ENCODE measurements at places on chromosomes 12 and 14. TPM values are rescaled to one million over a fixed set of nuclear protein-coding genes. Genes with fewer than 3 reads are reported as not detected.

- DNase-seq = peak; percentile 73
Observed at GRCh38 chr12:53495903-53496751, 3.1 kb downstream of the MAP3K12 start.

GRCh38 chr12:62258941-62259630 is 1.1 kb upstream of the USP15 start:
- DNase-seq = no peak

DNA sequence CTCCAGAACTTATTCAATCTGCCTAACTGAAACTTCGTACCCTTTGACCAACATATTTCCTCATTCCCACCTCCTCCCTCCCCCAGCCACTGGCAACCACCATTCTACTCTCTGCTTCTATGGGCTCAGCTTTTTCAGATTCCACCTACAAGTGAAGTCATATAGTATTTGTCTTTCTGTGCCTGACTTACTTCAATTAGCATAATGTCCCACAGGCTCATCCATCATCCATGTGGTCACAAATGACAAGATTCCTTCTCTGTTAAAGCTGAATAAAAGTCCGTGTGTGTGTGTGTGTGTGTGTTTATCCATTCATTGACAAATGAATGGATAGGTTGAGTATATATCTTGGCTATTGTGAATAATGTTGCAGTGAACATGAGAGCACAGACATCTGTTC is 1.3 kb upstream of the C14orf39 start:
- no peak for DNase-seq

DNA sequence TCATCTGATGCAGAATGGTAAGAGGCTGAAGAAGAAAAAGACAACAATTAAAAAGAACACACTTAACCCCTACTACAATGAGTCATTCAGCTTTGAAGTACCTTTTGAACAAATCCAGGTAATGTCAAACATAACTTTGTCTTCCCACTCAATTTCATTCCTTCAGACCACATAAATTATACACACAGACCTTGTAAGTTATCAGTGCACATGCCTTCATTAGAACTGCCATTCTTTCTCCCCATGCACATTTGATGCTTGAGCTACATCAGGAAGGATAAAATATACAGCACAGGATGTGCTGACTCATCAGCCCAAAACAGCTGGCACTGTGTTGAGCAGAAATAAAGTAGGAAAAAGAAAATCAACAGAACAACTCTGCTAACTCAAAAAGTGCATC is 246.7 kb downstream of the PAWR start:
- DNase-seq = no peak

DNA sequence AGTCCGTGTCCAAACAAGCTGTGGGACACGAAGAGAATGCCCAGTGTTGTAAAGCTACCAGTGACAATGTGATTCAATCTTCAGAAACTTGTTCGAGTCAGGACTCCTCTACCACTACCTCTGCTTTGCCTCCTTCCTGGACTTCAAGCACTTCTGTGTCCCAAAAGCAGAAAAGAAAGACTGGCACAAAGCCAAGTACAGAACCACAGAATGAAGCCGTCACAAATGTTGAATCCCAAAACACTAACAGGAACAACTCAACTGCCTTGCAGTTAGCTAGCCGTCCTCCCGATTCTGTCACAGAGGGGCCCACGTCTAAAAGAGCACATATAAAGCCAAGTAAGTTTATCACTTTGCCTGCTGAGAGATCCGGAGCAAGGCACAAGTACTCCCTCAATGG is 284.9 kb downstream of the LRFN5 start:
- no peak for DNase-seq

DNA sequence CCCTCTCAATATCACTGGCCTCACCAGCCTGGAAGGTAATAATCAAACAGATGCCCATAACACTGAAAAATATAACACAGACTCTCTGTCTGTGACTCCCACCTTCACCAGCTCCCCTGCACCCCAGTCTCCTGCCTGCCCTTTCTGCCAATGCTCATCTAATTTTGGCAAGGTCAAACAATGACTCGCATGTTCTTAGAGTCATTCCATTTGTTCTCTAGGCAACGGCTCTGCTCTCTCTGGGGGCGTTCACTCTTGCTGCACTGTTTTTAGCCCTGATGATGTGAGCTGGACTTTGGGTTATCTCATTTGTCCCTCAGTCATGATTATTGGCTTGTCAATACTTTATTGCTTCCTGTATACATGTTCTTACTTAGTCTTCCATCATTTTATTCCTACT is 691.8 kb downstream of the FLRT2 start:
- DNase-seq = no peak

- peak; percentile 80 for DNase-seq
Observed at GRCh38 chr12:2068653-2069052, 15.9 kb downstream of the CACNA1C start.

DNA sequence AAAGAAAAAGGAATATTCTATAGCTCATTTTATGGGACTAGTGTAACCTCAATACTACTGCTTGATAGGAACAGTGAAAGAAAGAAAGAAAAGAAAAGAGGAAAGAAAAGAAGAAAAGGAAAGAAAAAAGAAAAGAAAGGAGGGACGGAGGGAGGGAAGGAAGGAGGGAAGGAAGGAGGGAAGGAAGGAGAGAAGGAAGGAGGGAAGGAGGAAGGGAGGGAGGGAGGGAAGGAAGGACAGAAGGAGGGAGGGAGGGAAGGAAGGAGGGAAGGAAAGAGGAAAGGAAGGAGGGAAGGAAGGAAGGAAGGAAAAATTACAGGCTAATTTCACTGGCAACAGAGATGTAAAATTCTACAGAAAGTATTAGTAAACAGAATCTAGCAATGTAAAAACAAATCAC is 215.5 kb downstream of the ITPR2 start:
- no peak for DNase-seq

DNA sequence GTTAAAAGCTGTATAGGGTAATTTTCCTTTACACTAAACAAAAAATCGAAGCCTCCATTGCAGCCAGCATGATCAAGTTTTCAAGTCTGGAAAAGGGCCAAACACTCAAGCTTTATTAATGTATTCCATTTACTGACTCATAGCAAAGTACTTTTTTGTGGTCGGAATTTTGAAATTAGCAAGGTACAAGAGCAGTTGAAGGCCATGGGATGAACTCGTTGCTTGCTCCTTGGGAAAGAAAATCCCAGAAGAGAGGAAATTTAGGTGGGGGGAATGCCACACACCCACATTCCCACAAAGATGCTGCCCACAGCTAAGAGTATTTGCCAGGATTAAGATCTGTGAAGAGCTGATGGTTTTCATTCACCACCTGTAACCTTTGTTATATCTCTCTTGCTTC is 333.7 kb downstream of the EGLN3 start:
- DNase-seq = no peak

DNA sequence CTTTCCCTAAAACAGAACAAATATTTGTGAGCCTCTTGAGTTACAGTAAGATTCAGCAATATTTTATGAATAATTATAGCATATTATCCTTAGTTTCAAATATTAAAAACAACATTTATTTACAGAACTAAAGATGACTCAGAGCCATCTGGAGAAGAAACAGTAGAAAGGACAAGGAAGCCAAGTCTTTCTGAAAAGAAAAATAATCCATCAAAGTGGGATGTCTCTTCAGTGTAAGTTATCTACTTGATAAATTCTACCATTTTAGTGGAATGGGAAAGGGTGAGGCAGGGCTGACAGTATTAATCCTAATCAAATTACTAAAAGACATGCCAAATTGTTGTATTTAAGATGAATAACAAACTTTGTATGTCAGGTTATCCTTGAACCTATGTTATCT is 88.1 kb downstream of the DNAI7 start:
- DNase-seq = no peak

DNA sequence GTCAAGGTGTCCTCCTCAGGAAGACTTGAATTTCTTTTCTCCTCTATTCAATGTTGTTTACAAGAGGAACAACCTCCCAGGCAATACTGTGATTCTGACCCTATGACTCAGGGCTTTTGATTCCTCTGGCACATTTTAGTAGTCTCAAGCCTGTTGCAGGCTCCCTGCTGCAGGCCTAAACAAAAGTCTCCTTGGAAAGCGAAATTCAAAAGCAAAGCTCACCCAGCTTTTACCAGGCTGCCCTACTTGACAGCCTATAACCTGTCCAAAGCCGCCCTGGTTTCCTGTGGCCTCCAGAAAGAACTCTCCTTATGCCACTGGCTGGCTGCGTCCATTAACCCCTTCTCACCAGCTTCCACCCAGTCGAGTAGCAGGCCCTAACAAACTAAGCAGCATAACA is 11.6 kb downstream of the FGD6 start:
- DNase-seq = no peak

GRCh38 chr12:48556631-48557030 is 13.2 kb downstream of the LALBA start:
- no peak for DNase-seq

- DNase-seq = no peak
Observed at GRCh38 chr14:79706382-79706781, 504.9 kb downstream of the DIO2 start.

DNA sequence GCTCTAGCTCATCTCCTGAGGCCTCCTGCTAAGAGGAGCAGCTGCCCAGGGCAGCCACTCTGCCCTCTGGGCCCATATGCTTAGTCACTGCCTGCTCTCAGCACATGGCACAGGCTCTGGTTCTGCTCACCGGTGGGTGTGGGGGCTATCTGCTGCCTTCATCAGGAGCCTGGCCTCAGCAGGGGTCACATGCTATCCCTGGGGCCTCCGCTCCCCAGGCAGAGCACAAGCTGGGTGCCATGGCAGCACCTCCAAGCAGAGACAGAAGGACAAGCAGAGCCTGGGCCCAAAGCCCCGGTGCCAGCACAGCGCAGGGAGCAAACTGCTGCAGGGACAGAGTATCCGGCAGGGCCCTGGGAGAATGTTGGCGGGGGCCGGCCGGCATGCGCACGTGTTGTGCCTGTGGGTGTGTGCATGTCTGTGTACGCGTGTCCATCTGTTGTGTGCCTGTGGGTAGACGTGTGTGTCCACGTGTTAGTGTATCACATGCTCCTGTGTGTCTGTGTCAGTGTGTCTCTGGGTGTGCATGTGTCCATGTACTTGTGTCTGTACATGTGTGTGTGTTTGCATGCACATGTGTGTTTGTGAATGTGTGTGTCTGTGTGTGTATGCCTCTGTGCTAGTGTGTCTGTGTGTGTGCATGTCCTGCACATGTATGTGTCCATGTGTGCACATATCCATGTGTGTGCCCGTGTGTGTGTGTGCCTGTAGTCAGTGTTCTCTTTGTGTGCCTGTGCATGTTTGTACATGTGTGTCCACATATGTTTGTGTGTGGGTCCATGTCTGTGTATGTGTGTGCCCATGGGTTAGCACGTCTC is 326.9 kb downstream of the TMEM121 start:
- peak; percentile 8 for DNase-seq

DNA sequence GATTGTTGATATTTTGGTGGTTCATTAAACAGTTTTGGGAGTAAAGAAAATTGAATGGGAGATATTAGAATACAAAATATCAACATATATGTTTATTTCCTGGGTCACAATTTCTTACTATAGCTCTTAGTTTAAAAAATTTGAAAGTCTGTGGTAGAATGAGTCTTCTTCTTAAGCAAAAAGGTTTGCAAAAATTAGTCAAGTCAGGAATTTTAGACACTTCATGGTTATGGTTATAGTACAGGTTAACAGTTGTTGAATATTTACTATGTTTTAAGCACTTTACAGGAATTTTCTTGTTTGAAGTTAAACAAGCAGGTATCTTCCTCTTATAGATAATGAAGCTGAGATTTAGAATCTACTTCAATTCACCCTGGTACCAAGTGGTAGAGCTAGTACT is 56.8 kb downstream of the USP15 start:
- DNase-seq = no peak

DNA sequence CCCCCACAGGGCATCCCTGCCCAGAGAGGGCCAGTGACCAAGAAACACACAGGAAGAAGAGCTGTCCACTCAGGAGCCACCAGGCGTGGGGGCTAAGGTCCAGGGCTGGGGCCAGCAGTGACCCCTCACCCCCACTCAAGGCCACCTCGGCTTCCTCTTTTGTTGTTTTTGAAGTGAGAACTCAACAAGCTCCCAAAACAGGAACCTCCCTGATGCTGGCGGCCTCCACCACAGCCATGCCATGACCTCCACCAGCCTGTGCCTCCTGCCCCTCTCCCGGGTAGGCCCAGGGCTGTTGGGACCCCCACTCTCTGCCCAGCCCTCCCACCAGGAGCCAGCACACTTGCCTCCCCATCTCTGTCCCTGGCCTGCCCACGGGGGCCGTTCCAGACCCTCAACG is 7.8 kb downstream of the AKT1 start:
- peak; percentile 69 for DNase-seq

- no peak for DNase-seq
Observed at GRCh38 chr12:13088496-13088895, 15.0 kb downstream of the GSG1 start.

- DNase-seq = peak; percentile 84
Observed at GRCh38 chr12:53053218-53054111, 3.6 kb downstream of the TNS2 start.

GRCh38 chr12:5407034-5407856 is 24.7 kb upstream of the NTF3 start:
- no peak for DNase-seq

- DNase-seq = no peak
Observed at GRCh38 chr12:28507867-28508266, 317.6 kb downstream of the CCDC91 start.

GRCh38 chr14:75299059-75299458 is 20.4 kb downstream of the FOS start:
- DNase-seq = peak; percentile 60

GRCh38 chr12:108727868-108728735 is 3.2 kb downstream of the CORO1C start:
- DNase-seq = no peak

DNA sequence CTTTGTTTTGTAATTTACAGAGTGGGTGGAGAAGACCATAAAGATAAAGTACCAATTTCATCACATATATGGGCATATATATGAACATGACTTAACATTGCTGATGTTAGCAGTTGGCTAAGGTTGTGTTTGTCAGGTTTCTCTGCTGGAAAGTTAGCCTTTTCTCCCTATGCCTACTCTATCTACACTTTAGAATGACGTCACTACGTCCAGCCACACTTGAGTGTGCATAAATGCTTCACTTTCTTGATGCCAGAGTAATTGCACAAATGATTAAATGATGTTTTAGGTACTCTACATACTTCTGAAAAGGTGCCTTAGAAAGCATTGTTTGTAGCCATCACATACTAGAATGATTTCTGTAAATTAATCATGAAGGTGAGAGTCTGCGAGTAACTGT is 759.2 kb upstream of the MGAT4C start:
- no peak for DNase-seq

GRCh38 chr14:30990770-30991169 is 34.7 kb upstream of the AP4S1 start:
- no peak for DNase-seq

Gene TTC9
- 0.95 TPM for polyA plus RNA-seq

Gene NRIP2
- polyA plus RNA-seq = 2.0 TPM

Gene LRRK2
- polyA plus RNA-seq = 5.9 TPM

Gene BAZ1A
- 5.0 TPM for polyA plus RNA-seq

Gene TUNAR
- not detected for polyA plus RNA-seq

Gene KRT80
- polyA plus RNA-seq = 0.05 TPM

Gene OASL
- polyA plus RNA-seq = 0.68 TPM

Gene FAM181A
- polyA plus RNA-seq = not detected

Gene POTEG
- not detected for polyA plus RNA-seq

Gene PKP2
- polyA plus RNA-seq = 84.6 TPM

Gene NINJ2
- 5.9 TPM for polyA plus RNA-seq

Gene RGS6
- 12.7 TPM for polyA plus RNA-seq

Gene ASCL1
- not detected for polyA plus RNA-seq

Gene PCNX4
- 19.5 TPM for polyA plus RNA-seq

Gene INSM2
- polyA plus RNA-seq = not detected

Gene SELPLG
- polyA plus RNA-seq = 1.9 TPM

Gene RNF10
- polyA plus RNA-seq = 281 TPM

Gene GLS2
- polyA plus RNA-seq = 0.63 TPM

Gene C14orf132
- polyA plus RNA-seq = 2.9 TPM

Measured in right cardiac atrium (tissue), 5 donors.